Iris pigment epithelial cell (primary cell): ENCODE measurements at places on chromosomes 5 and 9.
A peak's percentile ranks its signal among the peaks of the same experiment; 100 is the strongest.

- no peak for DNase-seq
Measured at GRCh38 chr5:139182528-139183296, 15.5 kb downstream of the SIL1 start.

- DNase-seq: peak; percentile 18
Measured at GRCh38 chr5:35859101-35859661, 2.5 kb downstream of the IL7R start.

GRCh38 chr9:14909181-14909580 lies 1.0 kb downstream of the FREM1 start:
- DNase-seq: no peak

- no peak for DNase-seq
Measured at GRCh38 chr9:127735530-127736185, 564 bp upstream of the TOR2A start.

GRCh38 chr5:59126708-59127573 lies 544.1 kb downstream of the RAB3C start:
- peak; percentile 70 for DNase-seq

GRCh38 chr5:121029536-121030245 lies 565.6 kb downstream of the PRR16 start:
- DNase-seq: no peak

- DNase-seq: no peak
Measured at GRCh38 chr5:143737062-143737461, 74.9 kb upstream of the HMHB1 start.

DNA sequence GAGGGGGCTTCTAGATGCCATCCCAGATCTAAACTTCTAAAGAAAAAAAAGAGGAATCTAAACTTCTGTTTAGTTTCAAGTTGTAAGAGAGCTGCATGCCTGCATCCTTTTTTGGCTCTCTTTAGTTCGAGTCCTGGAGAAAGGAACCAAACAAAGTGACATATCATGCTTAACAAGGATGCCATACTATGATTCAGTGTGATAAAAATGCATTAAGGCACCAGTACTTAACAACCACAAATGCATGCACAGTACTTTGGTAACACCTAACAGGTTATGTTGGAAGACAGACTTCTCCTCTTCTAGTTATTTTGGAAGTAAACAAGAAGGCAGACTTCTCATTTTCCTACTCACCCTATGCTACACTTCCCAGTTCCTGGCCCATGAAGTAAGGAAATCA lies 27.3 kb downstream of the NME5 start:
- DNase-seq: peak; percentile 8

DNA sequence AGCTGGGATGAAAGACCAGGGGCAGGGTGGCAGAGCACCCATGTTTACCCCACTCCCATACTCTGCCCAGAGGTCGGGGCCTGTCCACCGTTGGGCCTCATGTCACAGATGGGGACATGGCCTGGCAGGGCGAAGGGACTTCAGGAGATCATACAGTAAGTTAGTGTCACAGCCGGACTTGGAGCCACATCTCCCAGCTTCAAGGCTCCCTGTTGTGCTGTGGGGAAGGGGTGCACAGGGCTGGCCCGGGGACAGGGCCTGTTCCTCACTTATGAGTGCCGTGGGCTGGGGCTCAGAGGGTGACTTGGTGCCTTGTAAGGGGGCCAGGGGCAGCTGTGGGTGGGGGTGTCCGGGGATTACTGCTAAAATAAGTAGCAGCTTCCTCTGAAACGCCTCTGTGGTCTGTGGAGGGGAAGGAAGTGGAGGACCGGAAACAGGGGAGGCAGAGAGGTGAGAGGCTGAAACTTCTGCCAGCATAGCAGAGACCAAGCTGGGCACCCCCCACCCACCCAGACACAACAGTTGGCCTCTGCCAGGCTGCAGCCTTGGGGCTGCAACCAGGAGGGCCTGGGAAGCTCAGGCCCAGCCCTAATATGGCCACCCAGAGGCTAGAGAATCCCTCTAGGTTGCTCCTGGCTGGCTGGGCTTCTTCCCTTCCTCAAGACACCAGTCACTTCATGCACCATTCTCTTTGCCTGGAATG lies 41.1 kb upstream of the NEK6 start:
- DNase-seq: no peak

- DNase-seq: no peak
Measured at GRCh38 chr9:95952471-95952870, 77.0 kb downstream of the ERCC6L2 start.

DNA sequence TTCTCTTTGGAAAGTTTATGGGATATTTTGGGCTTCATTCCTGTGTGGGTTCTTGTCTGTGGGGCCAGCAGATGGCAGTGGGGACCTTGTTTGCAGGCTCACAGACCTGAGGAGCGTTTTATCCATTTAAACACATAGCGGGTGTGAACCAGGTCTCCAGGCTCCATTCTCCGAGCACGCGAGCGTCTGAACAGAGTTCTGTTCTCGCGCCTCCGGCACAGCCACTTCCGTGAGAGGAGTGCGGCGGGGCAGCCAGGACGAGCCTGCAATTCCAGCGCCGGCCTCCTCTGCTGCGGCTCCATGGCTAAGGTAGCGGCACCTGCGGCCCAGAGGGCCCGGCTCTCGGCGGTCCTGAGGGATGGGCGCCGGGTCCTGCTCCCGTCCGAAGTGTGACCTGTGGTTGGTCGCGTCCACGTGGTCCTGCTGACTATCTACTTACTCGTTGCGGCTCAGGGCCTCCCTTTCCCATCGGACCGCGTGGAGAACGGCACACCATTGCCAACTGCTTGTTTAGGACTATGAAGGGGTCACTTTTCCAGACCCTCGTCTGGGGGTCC lies 7.3 kb downstream of the NRARP start:
- DNase-seq: peak; percentile 51

GRCh38 chr5:72451741-72452505 lies 55.3 kb downstream of the ZNF366 start:
- peak; percentile 81 for DNase-seq

DNA sequence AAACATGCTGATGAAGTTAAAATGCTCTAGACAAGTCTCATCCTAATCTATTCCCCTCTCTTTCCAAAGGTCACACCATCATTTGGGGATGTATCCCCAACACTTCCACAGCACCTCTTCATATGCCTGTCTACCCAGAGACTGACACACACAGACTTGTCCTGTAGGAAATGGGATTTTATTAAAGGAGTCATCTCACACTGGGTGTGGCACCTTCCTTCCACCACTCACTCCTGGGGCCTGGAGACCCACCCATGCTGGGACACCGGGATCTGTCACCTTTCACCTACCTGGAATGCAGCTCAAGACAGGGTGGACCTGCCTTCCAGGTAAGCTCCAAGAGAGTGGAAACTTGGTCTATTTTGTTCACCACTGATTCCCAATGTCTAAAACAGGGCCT lies 99.4 kb upstream of the HAND1 start:
- DNase-seq: no peak

- no peak for DNase-seq
Measured at GRCh38 chr9:79020276-79020675, 551.5 kb upstream of the TLE4 start.

DNA sequence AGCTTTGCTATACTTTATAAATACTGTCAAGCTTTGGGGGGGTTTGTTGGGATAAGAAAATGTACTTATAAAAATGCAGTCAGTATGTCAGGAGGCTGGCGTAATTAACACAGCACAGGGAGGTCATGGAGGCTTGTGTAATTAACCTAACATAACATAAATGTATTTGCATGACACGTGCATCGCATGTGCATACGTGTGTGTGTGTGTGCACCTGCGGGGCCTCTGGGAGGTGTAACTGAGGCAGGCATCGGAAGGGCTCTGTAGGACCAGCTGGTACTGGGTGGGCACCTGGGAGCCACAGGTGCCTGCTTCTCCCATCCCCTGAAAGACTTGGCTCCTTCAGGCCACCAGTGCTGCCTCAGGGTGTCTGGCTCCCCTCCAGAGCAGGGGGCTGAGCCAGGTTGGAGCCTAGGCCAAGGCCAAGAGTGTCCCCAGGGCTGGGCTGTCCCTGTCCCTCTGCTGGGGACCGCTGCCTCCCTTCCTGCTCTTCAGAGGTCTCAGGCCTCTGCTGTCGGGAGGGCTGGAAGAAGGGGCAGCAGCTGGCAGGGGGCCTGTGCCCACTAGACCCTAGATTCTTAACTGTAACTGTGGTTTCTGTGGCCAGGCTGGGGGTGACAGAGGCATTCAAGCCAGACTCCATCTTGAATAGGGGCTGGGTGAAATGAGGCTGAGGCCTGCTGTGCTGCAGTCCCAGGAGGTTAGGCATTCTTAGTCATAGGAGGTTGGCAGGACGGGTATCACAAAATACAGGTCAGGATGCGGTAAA lies 9.0 kb downstream of the FCN2 start:
- no peak for DNase-seq

DNA sequence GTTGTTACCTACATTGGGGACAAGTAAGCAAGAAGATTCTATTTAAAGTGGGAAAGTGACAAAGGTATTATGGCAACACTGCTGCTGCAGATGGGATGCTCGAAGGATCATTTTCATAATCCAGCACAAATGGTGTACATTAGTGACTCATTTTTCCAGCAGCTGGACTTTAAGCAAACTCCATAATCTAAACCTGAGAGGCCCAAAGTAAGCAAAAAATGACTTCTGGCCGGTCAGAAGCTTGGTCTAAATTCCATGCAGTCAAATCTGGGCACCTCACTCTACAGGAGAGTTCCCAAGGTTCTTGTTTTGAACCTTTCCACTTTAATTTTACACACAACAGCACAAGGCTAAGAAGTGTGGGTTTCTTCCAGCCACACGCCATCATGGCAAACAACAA lies 43.6 kb upstream of the TRAF1 start:
- peak; percentile 35 for DNase-seq

GRCh38 chr5:142145106-142145900 lies 36.7 kb downstream of the NDFIP1 start:
- peak; percentile 72 for DNase-seq

DNA sequence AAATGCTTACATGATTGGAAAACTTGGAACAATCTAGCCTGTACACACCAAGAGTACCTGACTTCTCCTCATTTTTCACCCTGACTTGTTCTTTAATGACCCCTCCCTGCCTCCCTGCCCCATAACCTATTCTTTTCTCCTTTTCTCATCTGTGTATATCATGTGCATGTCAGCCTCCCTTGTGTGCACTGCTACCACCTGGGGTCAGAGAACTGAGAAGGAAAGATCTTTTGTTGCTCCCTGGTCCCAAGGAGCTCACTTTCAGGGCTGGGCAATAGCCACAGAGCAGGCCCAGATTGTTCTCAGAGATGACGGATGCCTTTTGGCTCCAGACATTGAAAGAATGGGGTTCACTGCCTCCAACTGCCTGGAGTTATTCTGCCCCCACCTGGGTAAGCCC lies 5.1 kb downstream of the MAP1B start:
- no peak for DNase-seq

- DNase-seq: no peak
Measured at GRCh38 chr9:78101247-78101646, 69.6 kb upstream of the GNAQ start.

GRCh38 chr5:142017832-142018427 lies 5.1 kb upstream of the GNPDA1 start:
- peak; percentile 83 for DNase-seq
